ENCODE measurements at places on chromosomes 5 and 9.

DNA sequence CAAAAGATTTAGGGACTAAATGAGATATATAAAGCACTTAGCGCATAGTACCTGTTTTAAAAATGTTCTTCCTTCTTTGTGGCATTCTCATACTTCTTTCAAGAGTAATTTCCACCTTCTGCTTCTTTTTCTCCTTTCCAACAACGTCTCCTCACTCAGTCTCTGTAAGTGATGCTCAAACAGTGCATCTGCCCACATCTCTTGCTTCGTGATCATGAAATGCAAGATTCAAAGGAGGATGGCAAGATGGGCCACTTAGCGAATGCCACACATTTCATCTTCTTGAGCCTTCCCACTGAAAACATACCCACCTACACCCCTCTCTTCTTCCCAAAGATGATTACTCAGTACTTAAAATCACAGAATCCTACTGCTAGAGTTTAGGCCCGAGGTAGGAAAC lies 36.9 kb downstream of the MACIR start:
- no peak for DNase-seq

DNA sequence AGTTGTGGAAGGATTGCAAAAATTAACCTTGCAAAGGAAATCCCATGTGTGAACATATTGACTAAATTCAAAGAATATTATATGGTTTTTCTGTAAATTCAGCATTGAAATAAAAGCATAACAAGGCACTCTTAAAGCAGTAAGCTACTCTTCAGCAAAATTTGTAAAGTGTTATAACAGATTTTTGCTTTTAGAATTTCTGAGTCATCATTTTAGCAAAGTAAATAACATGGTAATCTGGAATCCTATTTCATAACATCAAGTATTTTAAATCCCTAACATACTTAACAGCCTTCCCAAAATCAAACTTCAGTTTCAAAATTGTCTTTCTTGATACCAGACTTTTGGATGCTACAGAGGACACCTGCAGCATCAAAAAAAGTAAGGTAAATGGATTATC lies 436.0 kb upstream of the CDH9 start:
- no peak for DNase-seq

- no peak for DNase-seq
These were observed 161.8 kb downstream of the PJA2 start for GRCh38 chr5:109247986-109248385.

- peak; percentile 20 for DNase-seq
These were observed 5.7 kb upstream of the SEC16A start for GRCh38 chr9:136488247-136489214.

- DNase-seq, result no peak
These were observed 43.3 kb upstream of the ZNF622 start for GRCh38 chr5:16508730-16509531.

DNA sequence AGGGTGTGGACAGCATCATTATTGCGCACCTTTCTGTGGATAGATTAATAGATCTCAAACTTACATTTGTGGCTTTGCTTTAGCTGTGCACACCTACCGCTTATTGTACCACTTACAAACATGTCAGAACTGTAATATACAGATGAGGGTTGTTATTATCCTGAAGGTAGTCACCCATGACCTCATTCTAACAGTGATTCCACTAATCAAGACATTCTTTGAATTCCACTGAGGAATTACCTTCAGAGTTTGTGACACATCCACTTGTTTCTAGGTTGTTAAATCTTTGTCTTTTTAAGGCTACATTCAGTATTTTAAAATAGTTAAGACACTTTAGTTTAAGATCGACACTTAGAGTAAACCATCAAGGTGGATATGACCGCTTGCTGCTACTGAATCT lies 7.8 kb downstream of the KCNV2 start:
- DNase-seq, result no peak

- no peak for DNase-seq
These were observed 218.4 kb downstream of the MED10 start for GRCh38 chr5:6159832-6160430.

GRCh38 chr5:42108468-42108867 lies 183.4 kb downstream of the FBXO4 start:
- no peak for DNase-seq

DNA sequence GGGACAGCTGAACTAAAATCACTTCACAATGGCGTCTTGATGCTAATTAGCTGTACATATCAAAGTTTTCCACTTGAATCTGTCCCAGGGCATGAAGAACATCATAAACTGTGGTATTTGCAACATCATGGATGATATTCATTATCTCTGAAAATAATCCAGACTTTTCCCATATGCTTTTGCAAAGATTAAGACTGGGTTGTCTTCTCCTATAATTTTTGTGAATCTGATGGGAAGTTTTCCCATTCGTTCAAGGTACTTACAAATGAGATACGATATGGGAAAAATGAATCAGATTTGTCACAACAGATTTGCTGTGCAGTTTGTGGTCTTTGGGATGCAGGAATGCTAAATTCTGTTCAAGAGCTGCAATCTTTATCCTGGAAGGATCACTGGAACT lies 17.4 kb upstream of the ADAMTS16 start:
- DNase-seq, result no peak

DNA sequence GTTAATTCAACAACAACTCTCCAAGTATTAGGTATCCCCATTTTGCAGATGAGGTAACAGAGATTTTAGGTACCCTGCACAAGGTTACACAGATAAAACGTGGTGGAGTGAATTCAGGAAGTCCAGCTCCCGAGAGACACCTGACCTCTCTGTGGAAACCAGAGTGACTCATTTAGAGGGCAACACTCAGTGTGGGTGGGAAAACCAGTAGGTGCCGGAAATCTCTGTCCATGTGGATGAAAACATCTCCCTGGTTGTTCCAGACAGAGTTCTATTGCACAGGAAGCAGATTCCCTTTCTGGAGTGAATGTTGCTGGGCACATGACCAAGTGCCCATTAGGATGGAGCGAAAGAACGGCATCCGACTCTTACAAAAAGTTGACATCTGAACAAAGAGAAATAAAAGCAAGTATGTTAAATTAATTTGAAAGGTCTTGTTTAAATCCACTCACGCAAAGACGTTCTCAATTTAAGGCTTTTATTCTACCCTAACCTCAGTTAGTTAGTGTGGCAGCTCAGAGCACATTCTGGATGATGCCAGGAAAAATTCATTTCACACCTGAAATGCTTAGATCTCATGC lies 391.9 kb upstream of the WWC1 start:
- DNase-seq, result peak; percentile 29

DNA sequence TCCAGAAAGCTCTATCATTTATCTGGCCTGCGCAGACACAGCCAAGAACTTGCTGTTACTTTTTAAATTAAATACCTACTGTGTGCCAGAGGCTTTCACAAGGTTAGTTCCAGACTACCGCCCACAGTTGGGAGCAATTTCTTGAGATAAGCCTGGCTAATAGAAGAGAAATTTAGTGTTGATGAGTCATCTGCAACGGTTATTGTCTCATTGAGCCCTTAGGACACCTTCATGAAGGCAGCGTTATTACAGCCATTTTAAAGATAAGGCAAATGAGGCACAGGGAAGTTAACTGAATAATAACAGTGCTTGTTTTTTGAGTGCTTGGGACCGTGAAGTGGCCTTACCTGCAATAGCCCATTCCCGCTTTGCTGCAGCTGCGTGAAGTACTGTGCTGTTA lies 292.9 kb upstream of the MSX2 start:
- no peak for DNase-seq

DNA sequence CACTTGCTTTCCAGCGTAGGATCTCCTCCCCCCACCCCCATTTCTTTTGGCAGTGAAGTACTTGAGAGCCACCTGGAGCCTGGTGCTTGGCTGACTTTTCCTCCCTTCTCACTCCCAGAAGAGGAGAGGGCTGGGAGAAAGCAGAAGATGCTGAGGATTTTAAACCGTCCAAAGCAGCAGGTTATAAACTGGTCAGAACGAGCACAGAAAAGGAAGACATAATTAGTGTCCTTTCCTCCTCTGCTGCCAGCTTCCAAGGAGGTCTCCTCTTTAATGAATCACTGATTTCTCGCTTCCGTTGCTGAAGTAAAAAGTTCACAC lies 563 bp upstream of the FGF10 start:
- no peak for DNase-seq

GRCh38 chr5:139236479-139236878 lies 38.3 kb upstream of the SIL1 start:
- no peak for DNase-seq

- DNase-seq, result peak; percentile 12
These were observed 32.3 kb upstream of the CDK5RAP2 start for GRCh38 chr9:120612218-120612617.

GRCh38 chr9:94824913-94825610 lies 98.6 kb downstream of the AOPEP start:
- no peak for DNase-seq

GRCh38 chr9:36950389-36950788 lies 83.7 kb downstream of the PAX5 start:
- DNase-seq, result no peak

- DNase-seq, result peak; percentile 18
These were observed 44.6 kb upstream of the SHOC1 start for GRCh38 chr9:111839387-111839786.

- DNase-seq, result no peak
These were observed 6.0 kb downstream of the TMEM171 start for GRCh38 chr5:73126381-73126780.

GRCh38 chr5:68409259-68409658 lies 193.7 kb downstream of the PIK3R1 start:
- peak; percentile 70 for DNase-seq

DNA sequence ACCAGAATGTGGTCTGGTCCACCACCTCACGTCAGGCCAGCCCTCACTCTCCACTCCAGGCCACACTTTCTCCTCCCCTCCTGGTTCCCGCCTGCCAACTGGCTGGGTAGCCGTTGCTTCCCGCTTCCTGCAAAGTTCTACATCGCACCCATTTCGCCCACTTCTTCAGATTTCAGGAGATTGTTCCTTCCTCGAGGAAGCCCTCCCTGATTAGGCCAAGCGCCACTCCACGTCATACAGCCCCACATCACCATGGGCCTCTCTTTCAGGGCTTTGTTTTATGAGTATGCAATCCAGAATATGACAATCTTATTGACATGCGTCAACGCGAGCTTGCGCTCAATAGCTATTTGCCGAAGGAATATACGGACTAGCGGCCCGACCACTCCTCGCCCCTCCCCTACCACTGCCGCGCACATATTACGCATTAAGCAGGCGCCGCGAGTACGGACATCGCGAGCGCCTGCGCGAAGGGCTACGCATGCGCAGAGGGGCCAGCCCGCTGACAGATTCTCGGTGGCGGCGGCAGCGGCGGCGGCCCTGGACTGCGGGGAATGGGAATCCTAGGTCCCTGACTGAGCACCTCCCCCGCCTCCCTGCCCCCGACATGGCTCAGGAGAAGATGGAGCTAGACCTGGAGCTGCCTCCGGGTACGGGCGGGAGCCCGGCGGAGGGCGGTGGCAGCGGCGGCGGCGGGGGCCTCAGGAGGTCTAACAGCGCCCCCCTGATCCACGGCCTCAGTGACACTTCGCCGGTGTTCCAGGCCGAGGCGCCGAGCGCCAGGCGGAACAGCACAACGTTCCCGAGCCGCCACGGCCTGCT lies 74.7 kb downstream of the PIP5K1B start:
- peak; percentile 96 for DNase-seq

DNA sequence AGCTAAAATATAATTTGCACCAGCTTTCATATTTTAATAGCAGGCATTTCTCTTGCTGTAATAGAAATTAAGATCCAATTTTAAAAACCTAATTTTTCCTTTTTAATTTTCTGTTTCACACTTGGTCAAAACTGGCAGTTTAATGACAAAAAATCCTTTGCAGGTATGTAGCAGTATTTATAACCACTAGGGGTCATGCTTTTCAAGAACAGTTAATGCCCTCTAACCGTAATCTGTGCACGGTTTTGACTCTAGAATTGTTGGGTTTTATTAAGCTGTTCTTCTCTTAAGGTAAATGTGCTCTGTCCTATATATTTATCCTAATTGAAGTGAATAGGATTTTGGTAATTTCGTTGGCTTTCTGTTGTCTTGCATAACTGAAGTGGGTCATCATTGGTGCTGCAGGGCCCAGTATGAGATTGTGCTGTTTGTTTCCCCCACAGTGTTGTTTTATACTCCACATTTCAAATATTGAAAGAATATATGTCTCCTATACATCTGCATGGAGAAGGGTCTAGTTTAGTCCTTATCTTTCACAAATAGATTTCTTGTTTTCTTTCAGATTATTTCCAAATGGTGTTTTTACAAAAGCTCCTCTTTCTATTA lies 107.4 kb downstream of the SCAMP1 start:
- peak; percentile 61 for DNase-seq

- DNase-seq, result no peak
These were observed 242.2 kb downstream of the SYK start for GRCh38 chr9:91043811-91044175.

GRCh38 chr5:108911055-108911454 lies 163.4 kb downstream of the FER start:
- no peak for DNase-seq

GRCh38 chr5:65721720-65722574 lies at the start of the genes NLN and SGTB:
TSS of gene NLN (plus strand) at chr5:65722205. CDS start at chr5:65722374, 169 bp downstream.
TSS of gene SGTB (minus strand) at chr5:65722109. CDS start at chr5:65720807, 1,302 bp downstream.
- DNase-seq, result peak; percentile 85

- no peak for DNase-seq
These were observed 3.3 kb upstream of the CXXC5 start for GRCh38 chr5:139644646-139645429.

- no peak for DNase-seq
These were observed 62.9 kb upstream of the BARX1 start for GRCh38 chr9:94017939-94018531.

DNA sequence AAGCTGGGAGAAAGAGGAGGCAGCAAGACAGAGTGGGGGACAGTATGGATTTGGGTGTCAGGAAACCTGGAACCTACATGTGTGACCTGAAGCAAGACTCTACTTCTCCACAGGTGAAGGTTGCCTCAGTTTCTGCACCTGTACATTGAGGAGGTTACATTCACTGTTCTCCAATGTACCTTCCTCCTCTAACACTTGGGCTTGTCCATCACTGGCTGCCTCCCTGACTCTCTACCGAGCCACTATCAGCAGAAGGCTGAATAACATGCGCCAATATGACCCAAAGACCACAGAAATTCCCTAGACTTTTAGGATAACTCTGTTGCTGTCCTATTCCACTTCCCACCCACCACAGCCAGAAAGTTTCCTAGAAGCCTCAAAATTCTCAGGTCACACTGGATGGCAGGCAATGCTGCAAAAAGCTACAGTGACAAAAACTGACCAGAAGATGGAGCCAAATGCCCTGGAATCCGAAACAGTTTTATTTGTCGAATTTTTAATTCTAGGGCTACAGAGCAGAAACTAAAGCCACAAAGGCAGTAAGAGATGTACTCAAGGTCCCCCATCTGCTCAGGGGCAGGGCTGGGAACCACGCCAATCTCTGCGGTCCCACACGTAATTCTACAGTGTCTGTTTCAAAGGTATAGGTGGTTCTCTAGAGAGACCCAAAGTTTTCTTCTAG lies 64.4 kb downstream of the FAM114A2 start:
- peak; percentile 54 for DNase-seq

GRCh38 chr5:88769165-88769564 lies 113.8 kb downstream of the MEF2C start:
- DNase-seq, result peak; percentile 55

DNA sequence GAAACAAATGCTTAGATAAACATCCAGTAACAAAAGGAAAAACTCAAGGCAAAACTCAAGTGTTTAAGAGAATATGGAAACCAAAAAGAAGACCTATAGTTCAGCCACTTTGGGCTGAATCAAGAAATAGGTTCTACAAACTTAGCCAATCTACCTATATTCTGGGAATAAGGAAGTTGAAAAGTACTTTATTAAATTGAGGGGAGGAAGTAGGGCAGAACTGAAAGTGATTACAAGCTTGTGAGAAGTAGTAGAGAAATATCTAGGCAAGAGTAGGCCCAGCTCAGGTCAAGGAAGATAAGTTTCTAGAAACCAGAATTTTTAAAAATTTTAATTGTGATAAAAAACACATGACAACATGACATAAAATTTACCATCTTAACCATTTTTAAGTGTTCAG lies 384.8 kb upstream of the PCSK5 start:
- DNase-seq, result no peak

Data from fibroblast of skin of scalp (primary cell).